NCI-H524 treated with DMSO at 0.1 percent for 48 hours (cell line): ENCODE measurements at places on chromosomes 6 and 20.

DNA sequence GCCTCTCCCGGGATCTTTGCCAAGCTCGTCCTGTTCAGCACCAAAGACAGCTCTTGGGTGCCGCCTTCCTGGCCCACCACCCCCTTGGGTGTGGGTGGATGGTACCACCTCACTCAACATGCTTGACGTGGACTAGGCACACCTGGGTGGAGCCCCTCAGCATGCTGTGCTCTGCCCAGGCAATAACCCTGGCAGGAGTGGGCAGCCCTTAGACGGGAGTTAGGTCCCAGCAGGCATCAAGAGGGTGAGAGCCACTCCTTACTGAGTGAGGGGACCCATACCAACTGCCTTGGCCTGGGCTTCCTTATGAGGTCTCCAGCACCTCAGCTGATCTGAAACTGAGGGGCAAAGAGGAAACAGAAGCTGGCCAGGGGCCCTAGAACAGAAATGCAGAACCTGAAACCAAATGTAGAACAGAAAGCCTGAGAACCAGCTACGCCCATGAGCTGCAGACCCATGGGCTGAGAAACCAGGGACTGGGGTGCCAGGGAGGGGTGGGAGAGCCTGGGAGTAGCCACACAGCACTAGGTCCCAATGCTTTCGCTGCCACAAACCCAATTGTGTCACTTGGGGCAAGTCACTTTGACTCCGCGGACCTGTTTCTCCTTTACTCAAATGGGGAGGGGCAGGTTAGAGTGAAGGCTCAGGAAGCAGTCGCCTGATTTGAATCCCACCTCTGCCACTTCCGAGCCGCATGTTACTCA is 2.0 kb downstream of the FGD2 start:
- no peak for DNase-seq

DNA sequence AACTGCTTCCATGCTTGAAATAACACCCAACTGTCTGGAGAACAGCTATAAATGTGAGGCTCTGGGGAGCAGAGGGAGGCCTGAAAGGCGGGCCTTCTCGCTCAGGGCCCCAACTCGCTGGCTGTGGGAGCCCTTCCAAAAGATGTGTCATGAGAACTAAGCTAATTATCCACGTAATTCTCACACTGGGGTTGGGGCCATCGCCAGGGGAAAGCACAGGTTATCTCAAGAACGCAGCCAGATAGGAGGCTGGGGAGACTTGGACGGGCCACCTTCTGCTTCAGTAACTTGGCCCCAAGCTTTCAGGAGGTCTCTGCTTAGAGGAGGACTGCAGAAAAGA is 1.6 kb downstream of the PXDC1 start:
- no peak for DNase-seq

DNA sequence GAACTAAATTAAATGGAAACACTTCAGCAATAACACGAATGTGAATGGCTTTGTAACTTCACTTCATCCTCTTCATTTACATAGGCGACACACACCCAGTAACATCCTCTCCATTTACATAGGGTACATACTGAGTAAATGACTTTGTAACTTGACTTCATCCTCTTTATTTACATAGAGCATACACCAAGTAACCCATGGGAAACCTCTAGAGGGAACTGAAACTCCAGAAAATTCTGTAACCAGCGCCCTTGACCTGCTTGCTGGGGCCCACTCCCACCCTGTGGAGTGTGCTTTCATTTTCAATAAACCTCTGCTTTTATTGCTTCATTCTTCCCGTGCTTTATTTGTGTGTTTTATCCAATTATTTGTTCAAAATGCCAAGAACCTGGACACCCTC is 81.6 kb upstream of the OPRM1 start:
- no peak for DNase-seq

- no peak for DNase-seq
Observed at GRCh38 chr6:56689663-56690062, 47.0 kb upstream of the DST start.

GRCh38 chr6:26232940-26233648 is 131.9 kb upstream of the BTN3A2 start:
- DNase-seq, result no peak

DNA sequence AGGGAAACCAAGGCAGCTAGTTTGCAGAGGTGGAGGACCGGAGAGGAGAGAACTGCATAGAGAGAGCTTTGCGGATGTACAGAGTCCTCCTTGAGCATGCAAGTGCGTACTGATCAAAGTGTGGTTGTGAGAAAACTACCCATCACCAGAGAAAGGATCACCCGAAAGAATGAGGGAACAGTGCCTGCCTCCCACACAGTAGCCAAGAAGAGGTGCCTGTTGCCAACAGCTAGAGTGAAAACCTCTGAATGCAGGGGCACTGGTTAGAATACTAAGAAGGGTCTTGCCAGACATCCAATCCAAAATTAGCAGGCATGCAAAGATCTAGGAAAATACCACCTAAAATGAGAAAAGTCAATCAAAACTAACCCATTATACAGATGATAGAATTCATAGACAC is 166.6 kb upstream of the AKAP12 start:
- DNase-seq, result no peak

DNA sequence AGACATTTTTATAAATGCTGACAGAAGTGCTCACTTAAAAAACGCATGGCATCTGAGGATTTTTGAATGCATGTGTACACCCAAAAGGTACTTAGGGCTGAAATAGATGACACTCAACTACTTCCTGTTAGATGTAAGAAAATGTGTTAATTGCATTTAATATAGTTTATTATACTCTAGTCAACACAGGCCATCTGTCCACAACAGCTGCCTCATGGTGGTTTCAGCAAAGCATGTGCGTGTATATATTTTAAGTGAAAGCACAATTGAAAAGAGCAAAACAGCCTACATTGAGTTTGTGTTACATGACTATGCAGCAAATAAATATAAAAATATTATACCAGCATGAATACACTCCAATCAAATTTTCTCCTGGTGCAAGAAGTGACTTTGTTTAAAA is 1233.0 kb upstream of the EYS start:
- DNase-seq, result peak; percentile 86

DNA sequence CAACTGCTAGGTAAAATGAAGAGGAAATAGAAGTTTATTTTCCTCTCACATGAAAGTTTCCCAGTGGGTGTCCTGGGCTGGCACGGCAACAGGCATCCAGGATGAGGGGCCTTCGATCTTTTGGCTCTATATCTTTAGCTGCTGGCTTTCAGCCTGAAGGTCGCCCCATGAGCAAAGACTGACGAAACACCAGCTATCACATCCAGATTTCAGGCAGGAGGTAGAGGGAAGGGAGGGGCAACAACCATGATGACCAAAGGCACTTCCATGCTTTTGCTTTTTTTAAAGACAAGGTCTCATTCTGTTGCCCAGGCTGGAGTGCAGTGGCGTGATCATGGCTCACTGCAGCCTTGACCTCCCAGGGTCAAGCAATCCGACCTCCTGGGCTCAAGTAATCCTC is 387.9 kb downstream of the RNGTT start:
- no peak for DNase-seq

DNA sequence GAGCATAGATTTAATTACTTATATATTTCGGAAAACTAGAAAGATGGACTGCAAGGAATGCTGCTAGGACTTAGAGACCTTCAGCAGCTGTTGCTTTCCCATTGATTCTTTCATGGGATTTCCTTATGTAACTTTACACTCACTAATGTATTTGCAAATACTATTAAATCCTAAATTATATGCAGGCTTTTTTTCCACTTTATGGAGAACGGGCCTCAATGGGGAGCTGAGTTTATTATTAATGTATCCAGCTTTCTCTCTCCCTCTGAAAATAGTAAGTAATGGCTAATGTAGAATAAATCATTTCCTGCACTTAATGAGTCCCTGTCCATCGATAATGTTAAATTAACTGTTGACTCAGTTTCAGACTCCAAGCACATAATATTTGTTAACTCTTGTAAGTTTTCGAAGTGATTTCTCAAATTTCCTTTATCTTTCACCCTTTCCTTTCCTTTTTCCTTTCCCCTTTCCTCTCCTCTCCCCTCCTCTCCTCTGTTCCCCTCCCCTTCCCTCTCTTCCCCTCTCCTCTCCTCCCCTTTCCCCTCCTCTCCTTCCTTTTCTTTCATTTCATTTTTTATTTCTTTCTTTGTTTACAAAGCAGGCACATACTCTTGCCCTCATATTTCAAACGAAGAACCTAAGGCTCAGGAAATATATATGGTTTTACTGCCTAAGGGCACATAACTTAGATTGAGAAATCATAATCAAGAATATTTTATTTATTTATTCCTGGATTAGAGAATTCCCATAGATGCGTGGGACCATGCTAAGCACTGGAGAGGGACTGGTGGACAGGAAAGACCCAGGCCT is 503.6 kb downstream of the MMUT start:
- DNase-seq, result no peak

DNA sequence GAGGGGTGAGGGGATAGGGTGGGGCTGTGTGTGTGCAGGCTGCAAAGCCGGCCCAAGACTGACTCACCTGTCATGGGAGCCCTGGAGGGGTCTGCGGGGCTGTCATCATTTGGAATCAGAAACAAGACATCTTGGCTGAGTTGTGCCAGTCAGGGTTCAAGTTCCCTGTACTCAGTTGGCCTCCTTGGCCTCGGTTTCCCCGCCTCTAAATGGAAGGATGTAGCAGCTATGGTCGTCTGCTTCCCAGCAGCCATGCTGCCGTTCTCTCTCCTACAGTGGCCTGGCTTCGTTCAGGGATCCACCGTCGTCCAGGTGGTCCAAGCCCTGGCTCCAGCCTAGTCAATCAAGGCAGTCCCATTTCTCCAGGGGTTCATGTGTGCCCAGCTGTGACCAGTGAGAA is 83.6 kb upstream of the PMEPA1 start:
- no peak for DNase-seq

- DNase-seq, result no peak
Observed at GRCh38 chr6:150732765-150733539, 132.6 kb upstream of the MTHFD1L start.

DNA sequence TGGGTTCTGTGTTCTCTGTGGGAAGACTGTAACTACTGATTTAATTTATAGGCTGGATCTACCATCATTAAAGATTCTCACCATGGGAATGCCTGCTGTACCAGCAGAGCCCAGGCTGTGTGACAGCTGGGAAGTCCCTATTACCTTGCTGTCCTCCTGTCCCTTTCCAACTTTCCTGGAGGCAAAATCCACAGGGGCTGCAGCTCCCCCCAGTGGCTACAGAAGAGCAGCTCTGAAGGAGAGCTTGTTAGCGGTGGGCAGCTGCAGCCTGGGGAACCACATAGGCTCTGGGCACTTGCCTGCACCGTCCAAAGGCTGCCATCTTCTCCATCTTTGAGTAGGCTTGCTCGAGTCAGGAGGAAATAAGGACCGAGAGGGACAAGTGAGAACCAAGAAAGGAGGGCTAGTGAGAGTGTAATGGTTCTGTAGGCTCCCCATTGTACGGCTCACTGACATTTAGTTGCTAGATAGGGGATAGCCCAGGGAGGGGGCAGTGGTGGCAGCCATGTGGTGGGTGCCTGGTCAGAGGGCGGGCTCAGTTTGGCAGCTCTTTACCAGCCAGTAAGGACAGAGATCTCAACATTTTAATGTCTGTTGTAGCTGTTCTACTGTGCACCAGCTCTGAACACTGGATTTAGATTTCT is 155.1 kb upstream of the MLIP start:
- peak; percentile 79 for DNase-seq

DNA sequence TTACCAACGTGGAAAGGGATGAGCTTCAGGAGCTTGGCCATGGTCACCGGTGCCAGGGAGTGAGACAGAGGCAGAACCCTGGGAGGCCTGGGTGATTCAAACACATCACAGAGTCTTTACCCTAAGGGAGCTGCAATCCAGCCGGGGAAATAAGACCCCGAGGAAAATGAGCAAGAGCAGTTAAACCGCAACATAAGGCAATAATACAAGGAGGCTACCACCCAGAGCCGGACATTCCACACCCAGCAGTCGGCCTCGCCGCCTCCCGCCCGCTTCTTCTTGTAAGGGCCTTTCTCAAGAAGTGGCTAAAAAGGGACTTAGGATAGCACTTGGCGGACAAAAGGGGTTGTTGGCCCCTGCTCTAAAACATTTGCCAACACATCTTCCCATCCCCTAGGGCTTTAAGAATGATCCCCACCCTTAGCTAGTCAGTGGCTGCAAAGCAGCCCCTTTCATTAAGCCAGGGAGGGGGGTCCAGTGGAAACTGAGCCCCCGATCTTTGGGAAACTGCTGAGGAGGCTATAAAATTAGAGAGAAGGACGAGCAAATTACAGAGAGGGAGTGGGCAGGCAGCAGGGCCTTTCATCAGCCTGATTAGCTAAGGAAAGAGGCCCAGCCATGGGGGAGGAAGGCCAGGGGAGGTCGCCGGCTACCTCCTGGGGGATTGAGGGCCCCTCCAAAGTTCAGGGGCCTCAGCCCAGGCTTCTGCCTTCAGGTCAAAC is 34.3 kb downstream of the SNX5 start:
- DNase-seq, result no peak

DNA sequence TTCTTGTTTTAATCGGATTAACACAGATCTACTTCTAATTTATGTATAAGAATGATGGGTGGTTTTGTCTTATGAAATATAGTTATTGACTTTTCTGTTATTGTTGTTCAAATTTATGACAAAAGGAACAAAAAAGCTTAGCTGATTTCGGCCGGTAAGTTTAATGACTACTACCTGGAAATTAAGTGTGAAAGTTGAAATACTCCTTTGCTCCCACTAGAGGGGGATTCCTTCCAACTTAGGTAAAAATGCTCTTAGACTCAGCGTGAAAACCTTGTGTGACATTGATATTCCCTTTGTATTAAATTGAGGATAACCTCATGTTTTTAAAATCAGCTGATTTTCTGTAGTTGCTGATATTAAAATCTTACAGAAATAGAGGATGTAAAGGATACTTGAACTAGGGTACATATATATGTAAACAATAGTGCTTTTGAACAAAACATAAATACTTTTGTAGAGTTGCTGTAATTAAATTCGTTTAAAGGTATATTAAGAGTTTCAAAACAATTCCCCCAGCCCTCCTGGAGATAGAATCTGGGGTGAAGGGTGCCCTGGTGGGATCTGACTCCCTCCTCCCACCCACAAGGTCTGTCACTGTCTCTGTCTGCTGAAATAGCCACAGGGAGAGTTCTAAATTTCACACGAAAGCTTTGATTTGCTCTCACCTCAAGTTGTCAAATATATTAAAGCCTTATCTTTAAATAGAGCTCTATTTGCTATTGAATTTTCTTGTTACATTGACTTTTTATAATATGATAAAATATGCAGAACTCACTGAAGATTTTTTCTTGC is 257.5 kb downstream of the ARID1B start:
- DNase-seq, result peak; percentile 15
